Cerebellum (tissue), 4 donors: ENCODE measurements at places on chromosomes 5 and 9. TPM values are rescaled to one million over a fixed set of nuclear protein-coding genes. Genes with fewer than 3 reads are reported as not detected.

The AK8 gene
- 1.3 TPM for total RNA-seq

The ABLIM3 gene
- 43.3 TPM for total RNA-seq

The RNF145 gene
- 71.3 TPM for total RNA-seq

The FOXD4L3 gene
- total RNA-seq, result not detected

The TMOD1 gene
- total RNA-seq, result 5.4 TPM

The HRCT1 gene
- not detected for total RNA-seq

The LYSMD3 gene
- total RNA-seq, result 19.1 TPM

The UBE2QL1 gene
- 22.6 TPM for total RNA-seq

The CCDC192 gene
- total RNA-seq, result not detected

- DNase-seq, result no peak
Measured at GRCh38 chr9:128505414-128505765, 871 bp downstream of the GLE1 start.

DNA sequence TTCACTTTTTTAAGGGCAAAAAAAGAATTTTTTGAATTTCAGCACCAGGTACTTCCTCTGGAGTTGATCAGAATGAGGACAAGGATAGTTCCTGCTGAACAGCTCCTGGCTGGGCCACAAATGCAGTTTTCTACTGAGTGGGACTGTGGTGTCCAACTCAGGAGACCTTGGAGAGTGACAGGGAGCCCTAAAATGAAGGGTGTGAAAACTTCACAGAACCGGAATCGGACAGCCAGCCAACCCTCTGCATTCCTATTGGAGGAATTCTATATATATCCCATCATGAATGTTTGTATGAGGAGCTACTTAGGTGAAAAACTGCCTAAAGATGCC, 40.6 kb downstream of the ANKH start:
- no peak for DNase-seq

DNA sequence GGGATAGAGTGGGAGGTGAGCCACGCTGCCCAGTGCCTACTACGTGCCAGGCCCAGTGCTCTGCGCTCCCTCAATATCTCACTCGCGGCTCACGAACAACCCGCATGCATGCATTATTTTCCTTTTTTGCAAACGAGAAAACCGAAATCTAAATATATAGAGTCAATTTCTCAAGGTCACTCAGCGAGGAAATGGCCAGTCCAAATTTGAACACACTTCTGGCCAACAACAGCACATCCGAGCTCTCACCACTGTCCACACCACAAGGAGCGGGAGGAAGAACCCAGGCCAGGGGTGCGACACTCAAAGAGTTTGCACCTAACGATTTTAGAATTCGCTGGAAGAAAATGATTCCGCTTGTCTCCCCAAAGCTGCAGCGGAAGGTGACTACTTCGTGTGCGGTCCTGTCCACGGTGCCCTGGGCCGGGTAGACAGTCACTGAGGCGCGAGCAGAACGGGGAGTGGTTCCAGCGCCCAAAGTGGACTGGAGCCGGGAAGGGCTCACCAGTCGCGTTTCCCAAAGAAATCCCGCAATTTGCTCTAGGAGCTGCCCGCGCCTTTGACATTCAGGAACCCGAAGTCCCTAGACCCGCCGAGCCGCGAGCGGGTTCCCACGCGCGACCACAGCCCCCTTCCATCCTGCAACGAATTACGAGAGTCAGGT, 1.1 kb upstream of the TLX3 start:
- DNase-seq, result no peak

DNA sequence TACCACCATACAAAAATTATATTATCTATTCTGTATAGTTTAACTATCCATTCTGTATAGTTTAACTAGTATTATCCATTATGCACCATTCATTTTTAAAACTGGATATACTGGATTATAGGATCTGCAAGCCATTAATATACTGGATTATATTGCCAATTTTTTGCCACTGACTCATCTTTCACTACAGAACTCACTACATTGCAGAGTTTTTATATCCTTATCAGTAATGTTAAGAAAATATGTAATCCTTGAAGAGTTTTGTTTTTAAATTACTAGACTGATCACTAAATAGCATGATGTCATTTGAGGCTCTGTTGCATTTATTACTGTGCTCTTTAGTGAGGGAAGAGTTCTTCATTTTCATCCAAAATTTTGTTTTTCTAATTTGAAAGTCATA, 109.8 kb upstream of the SNX2 start:
- no peak for DNase-seq

GRCh38 chr5:133848341-133848811, 120.0 kb downstream of the C5orf15 start:
- DNase-seq, result no peak

- DNase-seq, result no peak
Measured at GRCh38 chr5:54883374-54884194, 101.8 kb downstream of the ESM1 start.

DNA sequence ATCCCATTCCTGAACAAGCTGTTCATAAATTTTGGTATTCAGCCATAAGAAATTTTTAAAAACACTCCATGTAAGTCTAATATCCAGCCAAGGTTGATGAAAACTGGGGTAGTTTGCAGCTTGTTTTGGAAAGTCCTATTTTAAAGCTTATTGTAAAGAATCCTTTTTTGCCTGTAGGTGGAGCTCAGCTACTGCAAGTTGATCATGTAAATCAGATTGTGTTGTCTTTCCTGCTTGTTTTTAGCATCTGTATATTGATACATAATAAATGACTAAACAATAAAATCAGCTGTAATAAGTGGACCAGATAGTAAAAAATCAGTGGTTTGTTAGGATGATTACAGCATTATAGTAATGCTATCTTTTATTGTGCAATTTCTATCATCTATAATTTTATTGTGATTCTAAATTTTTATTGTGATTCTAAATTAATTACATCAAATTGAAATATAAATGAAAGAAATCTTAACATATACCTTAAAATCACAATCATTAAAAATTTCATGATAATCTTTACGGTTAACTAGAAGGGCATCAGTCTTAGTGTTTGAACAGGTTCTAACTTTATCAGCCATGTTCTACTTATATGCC, 42.4 kb downstream of the CWC27 start:
- peak; percentile 25 for DNase-seq

DNA sequence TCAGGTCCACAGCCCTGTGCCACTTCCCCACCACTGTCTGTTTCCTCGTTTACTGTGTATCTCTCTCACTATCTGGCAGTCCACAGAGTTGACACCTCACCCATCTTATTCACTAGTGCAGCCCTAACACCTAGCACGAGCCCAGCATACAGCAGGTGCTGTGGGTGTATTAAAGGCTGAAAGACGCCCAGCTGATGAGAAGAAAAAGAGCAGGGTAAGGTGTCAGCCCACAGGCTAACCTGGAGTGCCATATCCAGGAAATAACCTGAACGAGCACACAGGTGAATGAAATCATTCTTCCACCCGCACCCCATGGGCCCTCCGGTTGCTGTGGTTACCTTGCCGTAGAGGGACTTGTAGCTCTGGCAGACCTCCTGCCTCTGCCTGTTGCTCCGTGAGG, 18.6 kb downstream of the ANXA6 start:
- DNase-seq, result no peak

DNA sequence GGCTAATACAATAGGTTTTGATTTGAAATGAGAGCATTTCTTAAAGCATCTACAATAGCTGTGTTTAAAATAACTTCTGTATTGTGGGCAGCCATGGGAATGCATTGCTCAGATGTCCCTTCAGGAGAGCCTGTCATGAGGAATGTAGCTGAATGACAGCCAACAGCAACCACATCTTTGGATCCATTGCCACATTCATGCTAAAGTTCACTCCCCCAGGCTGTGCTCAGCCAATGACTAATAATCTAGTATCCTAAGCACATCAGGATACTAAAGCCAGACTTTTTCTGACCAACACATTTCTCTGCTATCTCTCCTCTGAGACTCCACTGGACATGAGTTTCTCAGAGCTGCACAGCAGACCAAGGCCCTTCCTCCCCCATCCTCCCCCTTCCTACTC, 45.5 kb downstream of the HTR1A start:
- DNase-seq, result no peak

GRCh38 chr9:17135295-17136160, 688 bp downstream of the CNTLN start:
- peak; percentile 44 for DNase-seq

DNA sequence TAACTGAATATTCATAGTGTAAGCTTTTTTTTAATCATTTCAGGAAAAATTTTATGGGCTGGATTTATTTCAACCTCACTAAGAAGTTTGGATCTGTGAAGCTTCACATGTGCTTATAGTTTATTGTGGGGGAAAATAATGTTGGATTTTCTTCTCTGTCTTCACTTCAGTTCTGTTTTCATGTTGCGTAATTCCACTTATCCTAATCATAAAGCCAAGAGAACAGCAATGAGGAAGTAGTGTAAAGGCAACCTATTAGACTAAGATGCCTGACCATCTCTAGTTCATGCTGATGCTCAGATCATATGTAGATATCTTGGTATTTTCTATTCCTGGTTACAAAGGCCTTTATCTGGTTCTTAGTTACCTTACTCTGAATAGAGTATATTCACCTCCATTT, 50.0 kb downstream of the CD180 start:
- no peak for DNase-seq

DNA sequence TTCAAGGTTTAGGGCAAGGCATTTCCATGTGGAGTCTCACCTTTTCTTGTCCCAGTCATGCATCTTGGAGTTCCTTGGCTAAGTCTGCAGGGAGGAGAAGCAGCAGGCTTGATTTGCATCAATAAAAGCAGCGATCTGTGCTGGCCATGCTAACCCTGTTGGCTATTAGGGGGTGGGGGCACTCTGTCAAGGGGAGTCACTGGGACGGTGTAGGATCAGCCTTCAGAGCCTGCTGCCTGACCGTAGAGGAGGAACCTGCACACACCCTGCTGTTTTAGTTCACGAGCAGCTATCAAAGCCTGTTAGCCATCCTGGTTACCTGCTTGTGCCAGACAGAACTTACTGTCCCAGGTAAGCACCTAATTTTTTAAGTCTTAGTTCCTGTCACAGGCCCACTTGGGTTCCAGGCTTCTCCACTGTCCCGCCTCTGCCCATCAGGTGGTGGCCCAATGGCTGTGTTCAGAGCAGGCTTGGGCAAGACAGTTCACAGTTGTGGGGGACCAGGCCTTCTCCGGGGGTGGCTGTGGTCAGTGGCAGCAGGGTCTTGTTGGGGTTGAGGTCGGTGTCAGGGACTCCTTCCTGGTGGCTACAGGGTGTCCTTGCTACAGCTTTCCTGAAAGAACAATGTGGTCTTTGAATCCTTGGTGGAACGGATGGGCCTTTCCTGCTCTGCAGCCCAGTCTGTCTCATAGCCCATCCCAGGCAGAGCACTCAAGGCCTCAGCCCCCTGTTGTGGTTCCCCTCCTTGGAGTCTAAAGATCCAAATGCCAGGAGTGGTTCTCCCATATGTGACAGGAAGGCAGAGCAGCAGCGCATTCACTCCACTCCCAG, 43.7 kb downstream of the SECISBP2 start:
- DNase-seq, result no peak

- no peak for DNase-seq
Measured at GRCh38 chr9:131214876-131215275, 61.4 kb downstream of the FAM78A start.

DNA sequence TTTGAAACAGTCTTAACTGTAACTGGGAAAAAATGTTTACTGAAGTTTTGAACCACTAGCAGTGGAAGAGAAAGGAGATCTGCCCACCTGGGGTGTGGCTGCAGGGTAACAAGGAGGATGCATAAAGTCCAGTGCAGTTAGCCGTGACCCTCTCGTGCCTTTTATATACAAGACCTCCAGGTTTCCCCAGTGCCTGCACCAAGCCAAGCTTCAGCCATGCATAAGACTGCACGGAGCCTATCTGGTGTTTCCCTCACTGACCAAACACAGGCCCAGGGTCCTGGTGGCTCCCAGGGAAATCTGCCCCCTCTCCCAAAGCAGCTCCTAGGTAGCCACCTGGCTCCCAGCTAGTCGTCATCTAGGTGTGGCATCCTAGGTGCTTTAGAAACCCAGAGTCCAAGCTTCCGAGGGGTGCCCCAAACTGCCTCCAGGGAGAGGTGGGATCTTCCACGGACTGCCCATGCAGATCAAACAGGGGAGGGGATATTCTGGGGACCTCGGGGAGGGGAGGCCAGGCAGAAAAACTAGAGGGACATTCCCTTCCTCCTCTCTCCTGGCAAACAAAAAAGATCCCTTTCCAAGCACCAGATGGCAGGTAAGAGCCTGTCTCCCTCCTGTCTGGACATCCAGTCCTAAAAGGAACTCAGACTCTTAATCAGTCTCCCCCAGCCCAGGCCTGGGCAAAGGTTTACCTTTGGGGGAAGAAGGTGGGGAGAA, 2.7 kb downstream of the SHB start:
- DNase-seq, result peak; percentile 51

- no peak for DNase-seq
Measured at GRCh38 chr5:132067451-132067850, 6.1 kb upstream of the CSF2 start.

GRCh38 chr9:6917162-6917561, 159.4 kb downstream of the KDM4C start:
- DNase-seq, result no peak

DNA sequence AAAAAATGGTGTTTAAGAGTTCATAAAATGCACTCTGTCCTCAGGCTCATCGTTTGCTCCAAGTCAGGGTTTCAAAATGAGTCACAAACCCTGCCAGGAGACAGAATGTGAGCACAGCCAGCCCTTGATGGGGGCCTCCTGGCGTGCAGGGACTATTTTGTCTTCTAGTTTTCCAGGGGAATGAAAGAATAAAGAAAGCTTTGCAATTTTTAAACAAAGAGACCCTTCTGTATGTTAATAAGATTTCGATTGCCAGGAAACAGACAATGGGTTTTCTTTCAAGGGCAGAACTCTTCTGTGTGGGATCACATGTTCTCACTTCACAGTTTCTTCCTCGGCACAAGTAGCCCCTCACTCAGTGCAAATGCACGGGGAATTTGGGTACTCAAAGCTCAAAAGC, 121.4 kb upstream of the C6 start:
- no peak for DNase-seq

DNA sequence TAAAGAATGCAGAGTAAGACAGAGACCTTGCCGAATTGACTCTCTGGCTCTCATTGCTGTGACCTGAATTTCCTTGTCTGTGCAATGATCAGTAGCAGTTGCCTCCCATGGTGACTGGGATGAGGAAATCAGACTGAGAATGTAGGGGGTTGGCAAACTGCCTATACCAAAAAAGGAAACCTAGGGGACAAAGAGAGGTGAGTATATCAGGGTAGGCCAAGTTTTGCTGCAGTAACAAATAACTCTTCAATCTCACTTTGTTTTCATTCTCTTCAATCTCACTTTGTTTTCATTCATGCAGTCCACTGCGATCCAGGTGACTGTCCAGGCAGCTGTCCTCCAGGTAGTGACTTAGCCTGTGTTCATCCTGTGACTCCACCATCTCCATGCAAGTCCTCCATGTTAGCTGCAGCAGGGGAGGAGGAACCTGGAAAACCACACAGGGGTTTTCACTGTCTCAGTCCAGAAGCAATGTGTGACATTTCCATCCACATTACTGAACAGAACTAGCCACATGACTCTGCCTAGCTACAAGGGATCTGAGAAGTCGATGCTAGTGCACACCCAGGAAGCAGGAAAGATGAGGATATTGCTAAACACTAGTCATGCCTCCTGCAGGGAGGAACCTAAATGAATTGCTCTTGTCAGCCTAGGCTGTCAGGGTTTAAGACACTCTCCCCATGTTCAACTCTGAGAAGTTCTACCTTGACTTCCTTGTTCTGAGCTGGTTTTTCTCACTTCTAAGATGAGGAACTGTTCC, 26.0 kb downstream of the TMEM174 start:
- no peak for DNase-seq

GRCh38 chr9:131554087-131554842, 8.9 kb downstream of the PRRT1B start:
- DNase-seq, result no peak

GRCh38 chr9:128098297-128099230, 29.0 kb downstream of the PTGES2 start:
- DNase-seq, result peak; percentile 92
